ENCODE measurements at places on chromosomes 7 and 10.

- no peak for DNase-seq
These were observed 449.6 kb downstream of the SORCS1 start for GRCh38 chr10:106714734-106715555.

- no peak for DNase-seq
These were observed 32.0 kb downstream of the JAKMIP3 start for GRCh38 chr10:132097609-132098377.

- DNase-seq: no peak
These were observed 19.5 kb downstream of the KCNH2 start for GRCh38 chr7:150958597-150958996.

DNA sequence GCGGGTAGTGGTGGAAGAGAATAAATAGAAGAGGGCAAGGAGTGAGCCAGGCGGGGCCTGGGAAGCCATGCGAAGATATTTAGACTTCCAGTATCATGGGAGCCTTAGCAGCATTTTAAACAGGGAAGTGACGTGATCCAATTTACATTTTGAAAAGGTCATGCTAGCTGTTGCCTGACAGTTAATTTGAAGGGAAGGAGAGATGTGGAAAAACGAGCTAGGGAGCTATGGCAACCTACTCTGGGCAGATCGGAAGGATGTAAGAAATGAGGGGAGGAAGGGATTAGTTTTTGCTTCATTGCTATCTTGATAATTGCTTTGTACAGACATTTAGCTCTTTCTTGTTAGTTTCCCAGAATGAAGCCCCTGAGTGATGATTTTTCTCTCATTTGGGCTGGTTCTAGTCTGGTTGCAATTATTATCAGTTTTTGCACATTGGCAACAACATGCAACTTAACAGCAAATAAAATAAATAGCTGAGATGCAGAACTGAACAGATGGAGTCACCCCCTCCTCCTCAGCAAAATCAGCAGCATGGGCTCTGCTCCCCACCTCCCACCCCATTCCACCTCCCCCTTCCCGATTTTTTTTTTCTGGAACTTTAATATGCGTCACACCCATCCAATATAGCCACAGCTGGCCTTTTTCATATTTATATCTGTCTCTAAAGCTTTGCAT is 13.0 kb upstream of the CALU start:
- DNase-seq: no peak

GRCh38 chr7:71787513-71787912 is 624.6 kb downstream of the CALN1 start:
- no peak for DNase-seq

DNA sequence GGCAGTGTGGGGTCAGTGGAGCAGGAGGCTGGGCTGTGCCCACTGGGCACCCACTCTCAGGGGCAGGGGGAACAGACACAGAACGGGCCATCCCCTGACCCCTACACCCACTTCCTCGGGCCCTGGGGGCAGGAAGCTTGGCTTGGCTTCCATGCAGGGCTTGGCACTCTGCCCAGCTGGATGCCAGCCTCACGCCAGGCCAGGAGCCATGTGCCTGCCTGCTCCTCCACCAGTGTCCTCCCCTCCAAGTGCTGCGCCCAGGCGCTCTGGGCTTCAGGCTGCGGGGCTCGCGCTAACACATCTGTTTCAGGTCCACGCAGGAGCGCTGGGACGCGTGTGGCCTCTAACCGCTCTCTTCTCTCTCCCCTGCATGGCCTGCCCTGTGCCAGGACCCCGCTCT is 12.7 kb downstream of the LDB3 start:
- DNase-seq: no peak
